ENCODE measurements at places on chromosomes 5 and 9.

DNA sequence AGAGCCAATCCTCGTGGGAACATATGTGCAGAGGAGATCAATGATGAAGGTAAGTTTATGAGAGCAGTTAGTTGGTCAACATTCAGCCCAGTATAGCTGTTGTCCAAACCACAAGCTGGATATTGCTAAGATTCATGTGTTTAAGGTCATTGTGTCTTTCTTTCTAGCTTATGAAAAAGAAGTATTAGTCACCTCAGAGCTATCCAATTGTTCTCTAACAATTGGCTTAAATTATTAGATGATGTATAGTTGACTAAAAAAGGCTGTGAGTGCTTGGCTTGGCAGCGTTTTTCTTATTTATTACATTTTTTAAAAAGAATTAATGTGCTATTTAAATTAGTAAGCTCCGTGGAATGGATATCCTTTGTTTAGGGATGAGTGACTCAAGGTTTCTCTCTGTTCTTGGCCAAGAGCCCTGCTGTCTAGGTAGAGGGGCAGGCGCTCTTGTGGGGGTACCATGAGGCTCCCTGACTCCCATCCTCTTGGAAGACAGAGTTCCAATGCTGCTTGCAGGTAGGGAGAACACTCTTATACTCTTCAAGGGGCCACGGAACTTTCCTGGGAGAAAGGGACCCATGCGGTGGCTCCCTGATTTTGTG, 487.4 kb downstream of the IRX1 start:
- DNase-seq = no peak

DNA sequence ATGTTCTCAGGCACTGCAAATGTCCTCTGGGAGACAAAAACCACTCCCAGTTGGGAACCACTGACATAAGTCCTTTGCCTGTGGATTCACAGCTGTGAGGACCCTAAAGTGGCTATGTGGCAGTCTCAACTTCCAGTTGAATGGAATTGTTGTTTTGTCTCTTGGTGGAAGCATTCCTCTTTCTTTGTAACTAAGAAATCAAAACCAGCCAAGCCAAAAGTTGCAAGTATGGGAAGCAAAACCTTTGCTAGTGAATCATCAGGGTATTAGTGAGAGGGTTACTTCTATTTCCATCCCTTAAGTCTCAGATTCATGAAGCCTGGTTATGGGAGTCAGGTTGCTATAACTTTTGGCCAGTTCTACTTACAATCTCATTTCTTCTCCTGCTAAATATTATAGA, 49.8 kb upstream of the RPS23 start:
- no peak for DNase-seq

DNA sequence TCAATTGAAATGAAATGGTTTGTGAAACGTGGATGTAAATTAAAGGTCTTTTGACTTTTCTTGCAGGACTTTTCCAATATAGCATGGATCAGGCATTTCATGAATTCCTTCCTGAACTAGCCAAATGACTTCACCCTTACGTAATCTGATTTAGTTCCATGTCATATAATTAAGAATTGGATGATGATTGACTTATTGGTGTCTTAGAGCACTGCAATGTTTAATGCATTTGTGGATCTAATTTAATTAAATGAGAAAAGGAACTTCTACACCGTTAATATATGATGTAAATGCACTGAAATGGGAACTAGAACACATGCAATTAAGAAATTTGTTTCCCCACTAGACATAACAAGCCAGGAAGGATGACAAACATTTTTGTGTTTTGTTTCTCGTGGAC, 228.8 kb downstream of the FBXL7 start:
- no peak for DNase-seq

GRCh38 chr9:111027798-111028197, 10.5 kb downstream of the LPAR1 start:
- no peak for DNase-seq

GRCh38 chr9:85130260-85130659, 460.7 kb downstream of the NTRK2 start:
- DNase-seq = no peak

Data from activated naive CD4-positive, alpha-beta T cell treated with anti-CD3 and anti-CD28 coated beads, Interleukin-2, amount 50 U/mL, for 72 hours (primary cell).